ENCODE measurements at places on chromosomes 6 and 20.

GRCh38 chr20:24966317-24967012 lies 17.4 kb downstream of the CST7 start:
- no peak for DNase-seq

- no peak for DNase-seq
These were observed 251.0 kb downstream of the ATXN1 start for GRCh38 chr6:16510245-16510644.

- no peak for DNase-seq
These were observed 98.0 kb downstream of the DACT2 start for GRCh38 chr6:168221497-168222079.

DNA sequence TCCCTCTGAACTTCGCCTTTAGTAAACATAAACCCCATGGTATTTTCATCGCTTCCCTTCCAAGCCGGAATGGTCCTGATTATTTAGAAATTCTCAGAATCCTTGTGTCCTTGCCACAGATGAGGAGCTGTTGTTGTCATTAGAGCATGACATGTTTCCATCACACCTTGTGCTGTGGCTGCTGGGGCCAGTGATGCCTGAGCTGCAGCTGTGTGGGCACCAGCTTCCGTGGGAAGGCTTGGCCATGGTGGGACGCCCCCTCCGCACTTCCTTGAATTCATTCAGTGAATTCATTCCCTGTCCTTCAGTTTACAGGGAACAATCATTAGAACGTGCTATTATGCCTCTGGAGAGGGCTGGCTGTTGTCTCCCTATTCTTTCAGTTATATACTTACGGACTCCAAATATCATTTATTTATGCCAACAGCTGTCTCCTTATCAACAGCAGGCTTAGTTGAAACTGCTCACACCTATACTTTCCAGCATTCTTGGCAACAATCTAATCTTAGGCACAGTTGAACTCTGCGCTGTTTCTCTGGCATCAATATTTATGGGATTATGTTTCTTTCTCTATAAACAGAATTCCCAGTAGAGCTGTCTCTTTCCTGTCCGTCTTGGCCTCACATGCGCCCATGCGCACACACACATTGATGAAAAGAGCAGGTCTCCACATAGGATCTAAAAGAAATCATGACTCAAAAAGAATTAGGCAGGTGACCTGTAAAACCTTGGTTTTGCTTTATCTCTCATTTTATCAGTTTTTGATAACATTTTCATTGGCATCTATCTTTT lies 9.0 kb downstream of the ADGRF1 start:
- no peak for DNase-seq

GRCh38 chr6:150683320-150683719 lies 83.6 kb downstream of the PLEKHG1 start:
- DNase-seq = no peak

Data from activated CD4-positive, alpha-beta T cell treated with anti-CD3 and anti-CD28 coated beads for 24 hours (primary cell).